ENCODE measurements at places on chromosomes 13 and 19.

DNA sequence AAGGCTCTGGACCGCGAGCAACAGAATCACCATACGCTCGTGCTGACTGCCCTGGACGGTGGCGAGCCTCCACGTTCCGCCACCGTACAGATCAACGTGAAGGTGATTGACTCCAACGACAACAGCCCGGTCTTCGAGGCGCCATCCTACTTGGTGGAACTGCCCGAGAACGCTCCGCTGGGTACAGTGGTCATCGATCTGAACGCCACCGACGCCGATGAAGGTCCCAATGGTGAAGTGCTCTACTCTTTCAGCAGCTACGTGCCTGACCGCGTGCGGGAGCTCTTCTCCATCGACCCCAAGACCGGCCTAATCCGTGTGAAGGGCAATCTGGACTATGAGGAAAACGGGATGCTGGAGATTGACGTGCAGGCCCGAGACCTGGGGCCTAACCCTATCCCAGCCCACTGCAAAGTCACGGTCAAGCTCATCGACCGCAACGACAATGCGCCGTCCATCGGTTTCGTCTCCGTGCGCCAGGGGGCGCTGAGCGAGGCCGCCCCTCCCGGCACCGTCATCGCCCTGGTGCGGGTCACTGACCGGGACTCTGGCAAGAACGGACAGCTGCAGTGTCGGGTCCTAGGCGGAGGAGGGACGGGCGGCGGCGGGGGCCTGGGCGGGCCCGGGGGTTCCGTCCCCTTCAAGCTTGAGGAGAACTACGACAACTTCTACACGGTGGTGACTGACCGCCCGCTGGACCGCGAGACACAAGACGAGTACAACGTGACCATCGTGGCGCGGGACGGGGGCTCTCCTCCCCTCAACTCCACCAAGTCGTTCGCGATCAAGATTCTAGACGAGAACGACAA lies 1.8 kb downstream of the PCDH17 start:
- DNase-seq: no peak

DNA sequence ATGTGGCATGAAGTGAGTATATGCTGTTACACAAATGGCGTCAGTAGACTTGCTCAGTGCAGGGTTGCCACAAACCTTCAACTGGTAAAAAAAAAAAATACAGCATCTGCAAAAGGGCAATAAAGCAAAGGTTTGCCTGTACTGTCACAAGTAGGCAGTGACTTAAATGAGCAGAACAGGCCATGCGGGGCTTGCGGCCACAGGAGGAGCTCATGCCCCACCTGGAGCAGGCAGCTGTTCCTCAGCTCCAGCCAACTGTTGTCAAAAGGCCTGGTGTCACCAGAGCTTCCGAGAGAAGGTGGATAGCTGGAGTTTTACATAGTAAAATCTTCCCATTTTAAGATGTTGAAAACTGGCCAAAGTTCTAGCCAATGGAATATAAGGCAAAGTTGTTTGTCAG lies 7.7 kb downstream of the ATP7B start:
- no peak for DNase-seq

- no peak for DNase-seq
These were observed 4.9 kb upstream of the BRD4 start for GRCh38 chr19:15337202-15337601.

GRCh38 chr13:101977475-101977874 lies 424.4 kb downstream of the FGF14 start:
- no peak for DNase-seq

GRCh38 chr13:22176968-22177520 lies 506.2 kb downstream of the FGF9 start:
- DNase-seq: no peak

- no peak for DNase-seq
These were observed 323.0 kb downstream of the EFNB2 start for GRCh38 chr13:106212386-106213010.

GRCh38 chr13:99366075-99366987 lies 59.1 kb upstream of the GPR183 start:
- DNase-seq: no peak

GRCh38 chr19:36152019-36152351 lies 262 bp downstream of the COX7A1 start:
- DNase-seq: no peak

All from T1000 (cell line).